Inflammatory macrophage treated with lipopolysaccharide for 1 hour (primary cell): ENCODE measurements at places on chromosomes 13 and 19.

DNA sequence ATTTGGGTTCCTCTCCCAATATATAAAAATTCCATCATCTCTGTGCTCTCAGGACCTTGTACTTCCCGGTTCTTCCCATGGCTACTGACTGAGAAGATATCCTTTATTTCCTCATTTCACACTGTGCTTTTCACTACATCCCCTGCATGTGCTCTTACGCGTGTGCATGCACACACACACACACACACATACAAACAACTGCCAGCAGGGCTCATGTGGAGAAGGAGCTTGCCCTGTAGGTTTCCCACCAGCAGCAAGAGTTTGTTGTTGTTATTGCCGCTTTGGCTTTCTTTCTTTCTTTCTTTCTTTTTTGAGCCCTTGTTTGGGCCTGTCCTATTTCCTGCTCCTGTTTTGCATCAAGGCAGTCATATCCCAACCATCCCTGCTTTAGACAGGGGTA lies 43.6 kb downstream of the TEX26 start:
- DNase-seq = no peak

GRCh38 chr19:14113762-14114414 lies 3.7 kb downstream of the PRKACA start:
- DNase-seq = no peak

- no peak for DNase-seq
Observed at GRCh38 chr19:34241513-34242337, 12.6 kb upstream of the GARRE1 start.

- no peak for DNase-seq
Observed at GRCh38 chr19:1089126-1089771, 5.9 kb downstream of the POLR2E start.

DNA sequence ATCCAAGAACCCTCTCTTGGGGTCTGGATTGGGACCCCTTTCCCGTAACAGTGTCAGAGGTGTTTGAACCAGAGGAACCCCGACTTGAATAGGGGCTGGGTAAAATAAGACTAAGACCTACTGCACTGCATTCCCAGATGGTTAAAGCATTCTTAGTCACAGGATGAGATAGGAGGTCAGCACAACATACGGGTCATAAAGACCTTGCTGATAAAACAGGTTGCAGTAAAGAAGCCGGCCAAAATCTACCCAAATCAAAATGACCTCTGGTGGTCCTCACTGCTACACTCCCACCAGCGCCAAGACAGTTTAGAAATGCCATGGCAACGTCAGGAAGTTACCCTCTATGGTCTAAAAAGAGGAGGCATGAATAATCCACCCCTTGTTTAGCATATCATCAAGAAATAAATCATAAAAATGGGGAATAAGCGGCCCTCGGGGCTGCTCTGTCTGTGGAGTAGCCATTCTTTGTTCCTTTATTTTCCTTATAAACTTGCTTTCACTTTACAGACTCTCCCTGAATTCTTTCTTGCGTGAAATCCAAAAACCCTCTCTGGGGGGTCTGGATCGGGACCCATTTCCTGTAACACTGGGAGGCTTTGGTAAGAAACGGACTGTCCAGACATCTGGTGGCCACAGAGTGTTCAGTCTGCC lies 4.4 kb upstream of the SIN3B start:
- DNase-seq = no peak

DNA sequence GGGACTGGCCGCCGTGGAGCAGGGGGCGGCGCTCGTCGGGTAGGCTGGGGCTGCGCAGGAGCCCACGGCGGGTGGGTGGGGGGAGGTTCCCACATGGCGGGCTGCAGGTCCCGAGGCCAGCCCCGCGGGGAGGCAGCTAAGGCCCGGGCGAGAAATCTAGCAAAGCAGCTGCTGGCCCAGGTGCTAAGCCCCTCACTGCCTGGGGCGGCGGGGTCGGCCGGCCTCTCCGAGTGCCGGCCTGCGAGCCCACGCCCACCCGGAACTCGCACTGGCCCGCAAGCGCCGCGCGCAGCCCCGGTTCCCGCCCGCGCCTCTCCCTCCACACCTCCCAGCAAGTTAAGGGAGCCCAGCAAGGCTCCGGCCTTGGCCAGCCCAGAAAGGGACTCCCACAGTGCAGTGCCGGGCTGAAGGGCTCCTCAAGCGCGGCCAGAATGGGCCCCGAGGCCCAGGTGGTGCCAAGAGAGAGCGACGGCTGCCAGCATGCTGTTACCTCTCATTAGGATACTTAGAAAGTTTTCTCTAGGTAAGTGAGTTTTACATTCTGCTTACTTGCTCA lies 1463.5 kb upstream of the MIR17HG start:
- no peak for DNase-seq

- no peak for DNase-seq
Observed at GRCh38 chr13:48739386-48739964, 85.7 kb downstream of the CYSLTR2 start.

DNA sequence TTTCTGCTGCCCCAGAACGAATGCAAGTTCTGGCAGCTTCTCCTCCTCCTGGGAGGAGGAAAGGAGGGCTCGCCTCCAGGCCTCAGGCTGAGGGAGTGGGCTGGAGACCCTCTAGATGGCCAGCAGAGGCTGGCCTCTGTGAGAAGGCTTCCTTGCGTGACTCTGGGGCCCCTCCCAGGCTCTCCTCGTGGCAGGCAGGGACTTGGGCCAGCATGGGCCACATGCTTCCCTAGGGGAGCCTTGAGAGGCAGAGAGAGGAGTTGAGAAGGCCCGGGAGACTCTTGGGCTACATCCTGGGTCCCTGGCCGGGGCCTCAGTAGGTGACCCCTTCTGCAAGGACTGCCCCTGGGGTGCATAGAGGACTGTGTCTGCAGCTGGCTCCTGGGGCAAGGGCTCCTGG lies 25.9 kb downstream of the LYL1 start:
- DNase-seq = no peak

GRCh38 chr13:52406629-52407028 lies 657 bp upstream of the THSD1 start:
- DNase-seq = no peak

- peak; percentile 41 for DNase-seq
Observed at GRCh38 chr19:5130371-5131030, 161.6 kb downstream of the KDM4B start.

GRCh38 chr19:46786236-46787039 lies 2.0 kb downstream of the SLC1A5 start:
- peak; percentile 80 for DNase-seq

GRCh38 chr13:47798194-47798593 lies 202.9 kb downstream of the SUCLA2 start:
- DNase-seq = no peak

DNA sequence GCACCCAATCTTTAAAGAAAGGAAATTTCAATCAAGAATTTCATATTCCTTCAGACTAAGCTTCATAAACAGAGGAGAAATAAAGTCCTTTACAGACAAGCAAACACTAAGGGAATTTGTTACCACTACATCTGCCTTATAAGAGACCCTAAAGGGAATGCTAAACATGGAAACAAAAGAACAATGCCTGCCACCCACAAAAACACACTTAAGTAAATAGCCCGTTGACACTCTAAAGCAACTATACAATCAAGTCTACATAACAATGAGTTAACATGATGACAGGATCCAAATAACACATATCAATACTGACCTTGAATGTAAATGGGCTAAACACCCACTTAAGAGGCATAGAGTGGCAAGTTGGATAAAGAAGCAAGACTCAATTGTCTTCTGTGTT lies 1056.9 kb upstream of the ATXN8OS start:
- no peak for DNase-seq

DNA sequence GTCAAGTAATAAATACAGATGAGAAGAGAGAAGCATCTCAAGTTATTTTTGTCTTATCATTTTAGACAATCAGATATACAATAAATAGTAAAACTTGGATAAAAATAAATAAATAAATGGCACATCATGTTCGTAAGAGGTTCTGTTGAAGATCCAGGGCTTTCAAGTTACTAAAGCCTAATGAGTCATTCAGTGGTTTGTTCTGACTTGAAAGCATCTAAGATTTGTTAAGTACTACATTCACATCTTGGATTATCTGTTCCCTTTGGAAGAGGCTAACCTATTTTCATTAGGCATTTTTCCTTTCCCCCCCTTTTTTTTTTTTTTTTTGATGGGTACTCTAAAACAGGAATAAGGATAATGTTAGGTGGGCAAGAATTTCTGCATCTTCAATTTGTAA lies 429.3 kb downstream of the PCDH20 start:
- no peak for DNase-seq

DNA sequence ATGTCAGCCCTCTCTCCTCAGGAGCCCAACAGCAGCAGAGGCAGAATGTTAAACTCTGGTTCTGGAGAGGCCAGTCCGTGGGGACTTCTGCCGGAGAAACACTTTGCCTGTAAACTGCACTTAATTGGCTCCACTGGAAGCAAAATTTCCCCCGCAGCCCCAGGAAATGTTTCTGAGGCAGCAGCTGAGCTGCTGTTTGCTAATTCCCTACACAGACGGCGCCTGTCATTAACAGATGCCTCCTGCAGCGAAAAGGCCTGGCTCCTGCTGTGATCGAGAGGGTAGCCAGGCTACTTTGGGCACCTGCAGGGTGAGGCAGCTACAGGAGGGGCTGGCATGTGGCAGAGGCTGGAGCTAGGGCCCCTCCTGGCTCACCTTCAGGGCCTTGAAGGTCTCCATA lies 5.2 kb upstream of the TM6SF2 start:
- DNase-seq = no peak

DNA sequence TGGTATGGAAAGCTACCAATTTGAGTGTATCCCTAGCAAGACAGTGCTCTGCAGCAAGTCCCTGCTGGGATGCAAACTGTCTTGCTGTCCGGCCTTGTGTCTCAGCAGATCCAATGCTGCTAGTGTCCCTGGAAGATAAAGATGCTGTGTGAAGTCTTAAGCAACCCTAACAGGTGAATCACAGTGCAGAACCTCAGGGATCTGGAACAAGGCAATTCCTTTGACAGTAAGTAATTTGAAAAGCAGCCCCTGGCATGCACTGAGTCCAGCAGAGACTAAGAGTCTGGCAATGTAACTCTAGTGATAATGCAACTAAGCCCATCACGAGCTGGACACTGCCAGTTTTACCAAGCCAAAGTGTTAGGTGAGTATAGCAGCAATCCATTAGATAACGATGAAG lies 1.7 kb upstream of the UCHL3 start:
- no peak for DNase-seq

- DNase-seq = peak; percentile 50
Observed at GRCh38 chr19:5961969-5962945, 15.7 kb downstream of the RANBP3 start.

DNA sequence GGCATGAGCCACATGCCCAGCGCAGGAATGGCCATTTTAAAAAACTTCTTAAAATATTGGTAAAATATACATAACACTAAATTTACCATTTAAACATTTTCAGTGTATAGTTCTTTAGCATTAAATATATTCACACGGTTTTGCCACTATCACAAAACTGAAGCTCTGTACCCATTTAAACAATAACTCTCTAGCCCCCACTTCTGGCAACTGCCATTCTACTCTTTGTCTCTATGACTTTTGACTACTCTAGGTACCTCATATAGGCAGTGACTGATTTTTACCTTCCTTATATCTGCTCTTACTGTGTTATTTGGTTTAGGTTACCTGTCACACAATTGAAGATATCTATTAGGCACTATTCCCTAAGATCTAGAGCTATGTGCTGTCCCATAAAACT lies 2.3 kb upstream of the KBTBD7 start:
- peak; percentile 18 for DNase-seq

- no peak for DNase-seq
Observed at GRCh38 chr19:38162632-38163031, 61.4 kb downstream of the DPF1 start.

DNA sequence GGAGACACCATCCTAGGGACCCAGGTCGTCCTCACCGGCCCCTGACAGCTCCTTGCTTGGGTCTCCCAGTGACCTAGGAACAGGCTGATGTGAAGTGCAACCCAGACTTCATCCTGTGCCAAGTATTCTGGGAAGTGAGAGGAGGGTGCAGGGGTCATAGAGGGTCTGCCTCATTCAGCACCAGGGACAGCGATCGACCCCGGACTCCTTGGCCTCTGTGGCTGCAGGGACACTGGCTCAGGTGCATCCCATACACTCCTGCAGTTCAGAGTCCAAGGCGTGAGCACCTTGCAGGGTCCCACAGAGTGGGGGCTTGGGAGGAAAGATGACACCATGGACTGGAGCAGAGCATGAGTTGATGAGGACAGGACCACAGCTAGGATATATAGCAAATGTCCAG lies 10.0 kb upstream of the OR10H2 start:
- DNase-seq = no peak

DNA sequence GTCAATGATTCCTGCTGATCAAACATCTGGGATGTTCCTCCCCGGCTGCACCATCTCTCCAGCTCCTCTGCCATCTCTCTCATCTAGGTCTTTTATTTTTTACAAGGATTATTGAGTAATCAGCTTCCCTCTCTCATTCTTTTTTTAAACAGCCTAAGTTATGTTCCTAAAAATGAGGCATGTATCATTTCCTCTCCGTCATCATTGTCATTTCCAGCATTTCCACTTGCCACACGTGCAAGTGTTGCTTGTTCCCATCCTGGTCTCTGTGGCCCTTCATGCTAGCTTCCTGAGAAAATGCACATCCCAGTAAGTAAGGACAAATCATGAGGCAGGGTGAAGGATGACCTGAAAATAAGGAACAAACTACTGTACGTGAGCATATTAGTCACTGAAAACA lies 102.7 kb upstream of the POSTN start:
- no peak for DNase-seq

- no peak for DNase-seq
Observed at GRCh38 chr19:38346837-38347236, 11.2 kb downstream of the CATSPERG start.

DNA sequence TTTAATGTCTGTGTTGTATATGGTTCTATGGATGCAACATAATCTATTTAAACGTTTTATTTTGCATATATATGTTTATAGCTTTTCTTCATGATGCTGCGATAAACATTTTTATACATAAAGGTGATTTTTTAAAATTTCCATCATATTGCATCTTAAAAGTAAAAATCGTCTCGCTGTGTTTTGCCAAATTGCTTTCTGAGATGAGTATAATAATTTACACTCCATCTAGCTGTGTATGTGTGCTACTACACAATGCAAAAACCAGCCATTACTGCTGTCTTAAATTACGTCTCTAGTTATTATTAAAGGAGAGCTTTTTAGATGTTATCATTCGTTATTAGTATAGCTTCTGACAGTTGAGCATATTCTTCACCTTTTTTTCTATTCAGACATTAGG lies 37.2 kb downstream of the METTL21C start:
- DNase-seq = no peak

DNA sequence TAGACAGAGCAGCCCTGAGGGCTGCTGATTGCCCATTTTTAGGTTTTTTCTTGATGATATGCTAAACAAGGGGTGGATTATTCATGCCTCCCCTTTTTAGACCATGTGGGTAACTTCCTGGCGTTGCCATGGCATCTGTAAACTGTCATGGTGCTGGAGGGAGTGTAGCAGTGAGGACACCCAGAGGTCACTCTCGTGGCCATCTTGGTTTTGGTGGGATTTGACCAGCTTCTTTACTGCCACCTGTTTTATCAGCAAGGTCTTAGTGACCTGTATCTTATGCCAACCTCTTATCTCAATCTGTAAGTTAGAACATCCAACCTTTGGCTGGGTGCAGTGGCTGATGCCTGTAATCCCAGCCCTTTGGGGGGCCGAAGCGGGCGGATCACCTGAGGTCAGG lies 148.0 kb downstream of the PTPRS start:
- DNase-seq = no peak
